ENCODE measurements at places on chromosomes 2 and 18.

DNA sequence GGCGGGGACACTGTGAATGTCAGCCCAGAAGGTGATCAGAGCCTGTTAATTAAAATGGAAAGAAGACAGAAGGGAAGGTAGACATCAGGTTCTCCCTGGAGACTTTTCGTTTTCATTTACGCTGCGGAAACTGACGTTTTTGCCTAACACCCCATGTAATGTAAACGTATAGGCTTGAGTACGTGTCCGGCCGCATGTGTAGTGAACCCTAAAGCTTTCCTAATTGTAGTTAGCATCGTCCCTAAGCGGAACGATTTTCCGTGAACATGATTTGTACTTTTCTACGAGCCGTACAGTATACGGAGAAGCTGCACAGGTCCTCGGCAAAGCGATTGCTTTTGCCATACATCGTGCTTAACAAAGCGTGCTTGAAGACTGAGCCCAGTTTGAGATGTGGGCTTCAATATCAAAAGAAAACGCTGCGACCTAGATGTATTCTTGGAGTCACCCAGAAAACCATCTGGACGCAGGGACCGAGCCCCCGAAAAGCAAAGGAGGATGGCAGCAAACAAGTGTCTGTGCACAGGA is 284 bp downstream of the TIMM21 start:
- no peak for DNase-seq

DNA sequence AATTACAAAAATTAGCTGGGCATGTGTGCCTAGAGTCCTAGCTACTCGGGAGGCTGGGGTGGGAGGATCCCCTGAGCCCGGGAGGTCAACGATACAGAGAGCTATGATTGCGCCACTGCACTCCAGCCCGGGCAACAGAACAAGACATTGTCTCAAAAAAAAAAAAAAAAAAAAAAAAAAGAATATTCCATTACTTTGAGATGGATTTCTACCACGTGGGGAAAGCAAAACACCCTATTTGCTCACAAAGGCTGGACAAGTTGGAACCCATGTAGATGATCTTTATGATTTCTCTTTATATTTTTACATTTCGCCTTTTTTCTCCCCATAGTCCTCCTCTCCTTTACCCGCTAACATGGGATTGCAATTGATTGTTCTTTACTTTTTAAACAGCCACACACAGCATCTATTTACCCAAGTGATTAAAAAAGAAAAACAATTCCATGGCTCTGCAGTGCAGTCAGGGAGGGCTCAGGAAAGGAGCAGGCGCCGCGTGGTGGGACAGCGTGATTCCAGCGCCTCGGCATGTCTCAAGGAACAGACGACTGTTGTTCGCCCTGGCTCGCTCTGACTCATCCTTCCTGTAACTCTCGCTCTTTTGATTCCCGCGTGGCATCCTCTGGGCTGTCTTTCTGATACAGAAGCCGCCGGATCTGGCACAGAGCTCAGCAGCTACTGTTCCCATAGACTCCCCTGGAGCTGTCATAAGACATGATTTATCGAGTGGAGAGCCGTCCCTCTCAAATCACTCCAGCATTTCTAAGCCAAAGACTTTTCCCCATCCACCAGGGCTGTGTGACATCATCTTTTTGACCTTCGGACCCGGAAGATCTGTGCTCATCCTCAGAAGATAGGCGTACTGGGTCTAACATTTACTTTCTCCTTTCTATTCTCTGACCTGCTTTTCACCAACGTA is 230.4 kb upstream of the AGAP1 start:
- peak; percentile 41 for DNase-seq

- DNase-seq, result no peak
These were observed 54.8 kb downstream of the TEX51 start for GRCh38 chr2:126953483-126953882.

- DNase-seq, result no peak
These were observed 28.3 kb upstream of the SNED1 start for GRCh38 chr2:240970104-240970503.

DNA sequence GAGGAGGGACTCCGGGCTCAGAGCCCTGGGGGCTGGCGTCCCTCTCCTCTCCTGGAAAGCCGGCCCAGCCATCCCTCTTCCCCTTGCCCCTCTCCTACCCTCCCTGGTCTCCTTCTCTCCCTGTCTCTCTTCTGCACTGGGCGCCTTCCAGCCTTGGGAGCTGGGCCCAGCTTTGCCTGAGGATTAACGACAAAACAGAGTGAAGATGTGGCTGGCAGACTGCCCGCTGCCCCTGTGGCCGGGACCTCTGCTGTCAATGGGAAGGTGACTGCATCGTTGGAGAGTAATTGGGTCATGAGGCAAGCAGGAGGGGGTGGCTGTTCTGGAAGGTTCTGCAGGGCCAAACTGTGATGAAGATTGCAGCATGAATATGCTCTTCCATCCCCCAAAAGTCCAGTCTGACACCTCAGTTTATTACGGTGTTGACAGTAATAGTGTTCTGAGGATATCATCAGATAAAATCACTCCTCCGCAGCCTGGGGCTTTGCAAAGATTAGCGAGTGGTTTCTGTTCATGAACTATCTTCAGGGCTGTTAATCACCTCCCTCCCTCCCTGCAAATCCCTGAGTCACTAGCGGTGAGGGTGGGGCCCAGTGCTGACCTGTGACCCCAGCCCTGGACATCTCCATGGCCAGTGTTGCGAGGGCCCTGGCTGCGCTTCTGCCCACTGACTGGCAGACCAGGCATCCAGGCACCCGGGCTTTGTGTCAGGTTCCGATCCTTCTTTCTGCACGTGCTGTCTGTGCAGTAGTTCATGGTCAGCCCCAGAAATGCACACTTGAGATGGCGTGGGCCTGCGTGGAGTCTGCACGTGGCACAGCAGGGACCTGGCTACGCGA is 23.0 kb downstream of the RTP5 start:
- DNase-seq, result no peak

DNA sequence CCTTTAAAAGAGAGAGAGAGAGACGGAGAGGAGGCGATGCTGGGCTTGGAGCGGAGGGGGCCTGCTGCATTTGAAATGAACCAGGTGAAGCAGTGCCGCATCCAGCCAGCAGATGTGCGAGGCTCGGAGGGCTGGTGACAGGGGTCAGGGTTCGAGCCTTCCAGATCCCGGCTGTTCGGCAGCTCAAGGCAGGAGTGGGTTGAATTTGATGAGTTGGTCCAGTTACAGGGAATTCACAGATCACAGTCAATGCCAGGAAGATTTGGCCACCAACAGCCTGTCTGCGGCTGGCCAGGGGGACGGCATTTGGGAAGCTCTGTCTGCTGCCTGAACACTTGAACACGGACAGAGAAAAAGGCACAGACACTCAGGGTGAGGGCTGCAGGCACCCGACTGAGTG is 48.6 kb downstream of the PTGR3 start:
- no peak for DNase-seq

DNA sequence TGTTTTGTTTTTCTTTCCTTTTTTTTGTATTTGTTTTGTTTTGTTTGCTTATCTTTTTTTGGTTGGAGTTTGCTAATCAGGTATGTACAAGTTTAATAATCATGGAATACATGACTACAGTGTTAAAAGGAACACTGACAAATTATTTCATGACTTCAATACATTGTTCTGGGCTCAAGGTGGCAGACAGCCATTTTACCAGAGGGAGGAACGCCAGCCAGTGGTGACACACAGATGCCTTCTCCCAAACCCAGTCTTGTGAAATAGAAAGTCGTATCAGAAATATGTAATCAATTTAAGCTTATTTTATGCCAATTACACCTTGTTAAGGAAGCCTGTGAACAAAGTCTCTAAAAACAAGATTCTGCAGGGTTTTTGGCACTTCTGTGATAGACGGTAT is 264.0 kb upstream of the EPHA4 start:
- no peak for DNase-seq

- DNase-seq, result no peak
These were observed 164.1 kb upstream of the GATA6 start for GRCh38 chr18:22005191-22005841.

DNA sequence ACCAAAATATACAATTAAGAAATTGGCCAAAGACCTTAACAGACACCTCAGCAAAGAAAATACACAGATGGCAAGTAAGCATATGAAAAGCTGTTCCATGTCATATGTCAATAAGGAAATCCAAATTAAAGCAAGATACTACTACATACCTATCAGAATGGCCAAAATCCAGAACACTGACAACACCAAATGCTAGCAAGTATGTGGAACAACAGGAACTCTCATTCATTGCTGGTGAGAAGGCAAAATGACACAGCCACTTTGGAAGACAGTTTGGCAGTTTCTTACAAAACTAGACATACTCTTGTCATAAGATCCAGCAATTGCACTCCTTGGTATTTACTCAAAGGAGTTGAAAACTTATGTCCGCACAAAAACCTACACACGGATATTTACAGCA is 20.3 kb upstream of the DNAJC10 start:
- DNase-seq, result no peak
